Activated T-cell treated with anti-CD3 and anti-CD28 coated beads, Interleukin-2, amount 50 U/mL, for 4 hours (primary cell): ENCODE measurements at places on chromosomes 6 and 20. TPM values are rescaled to one million over a fixed set of nuclear protein-coding genes. Genes with fewer than 3 reads are reported as not detected.
A peak's percentile ranks its signal among the peaks of the same experiment; 100 is the strongest.

DNA sequence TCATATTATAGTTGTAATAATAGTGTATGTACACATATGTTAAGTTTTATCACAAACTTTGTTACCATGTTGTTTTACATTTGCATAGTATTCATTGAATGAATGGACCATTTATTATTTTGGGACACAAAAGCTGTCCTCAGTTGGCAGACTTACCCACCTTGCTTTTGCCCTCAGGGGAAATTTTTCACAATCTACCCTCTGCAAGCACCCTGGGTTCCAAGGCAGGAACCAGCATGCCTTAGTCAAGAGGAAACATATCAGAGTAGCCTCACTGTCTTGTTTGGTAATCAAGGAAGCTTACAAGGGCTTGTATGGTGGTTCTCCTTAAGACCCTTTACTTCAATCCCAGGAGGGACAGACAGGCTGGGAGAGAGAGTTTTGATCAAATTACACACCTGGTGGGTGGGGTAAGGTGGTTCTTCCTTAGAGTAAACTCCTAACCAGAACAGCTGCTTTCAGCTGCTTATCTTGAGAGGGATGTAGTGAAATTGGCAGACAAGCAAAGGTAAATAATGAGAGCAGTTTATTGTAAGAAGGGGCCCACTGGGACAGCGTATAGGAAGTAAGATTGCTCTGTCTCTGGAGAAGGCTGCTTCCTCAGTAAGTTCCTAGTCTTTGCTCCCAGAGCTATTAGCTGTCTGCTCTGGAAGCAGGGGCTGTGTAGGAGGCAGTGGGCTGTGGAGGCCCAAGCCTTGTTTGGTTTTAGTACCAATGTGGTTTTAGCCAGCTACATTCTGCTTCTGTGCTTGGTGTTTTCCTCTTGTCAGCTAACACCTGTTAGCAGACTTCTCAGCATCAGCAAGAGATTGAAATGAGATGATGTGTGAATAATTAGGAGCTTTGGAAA is 31.1 kb downstream of the BRPF3 start:
- DNase-seq, result no peak

Gene LPA
- not detected for total RNA-seq

- DNase-seq, result no peak
Observed at GRCh38 chr6:17886891-17887290, 100.5 kb downstream of the KIF13A start.

DNA sequence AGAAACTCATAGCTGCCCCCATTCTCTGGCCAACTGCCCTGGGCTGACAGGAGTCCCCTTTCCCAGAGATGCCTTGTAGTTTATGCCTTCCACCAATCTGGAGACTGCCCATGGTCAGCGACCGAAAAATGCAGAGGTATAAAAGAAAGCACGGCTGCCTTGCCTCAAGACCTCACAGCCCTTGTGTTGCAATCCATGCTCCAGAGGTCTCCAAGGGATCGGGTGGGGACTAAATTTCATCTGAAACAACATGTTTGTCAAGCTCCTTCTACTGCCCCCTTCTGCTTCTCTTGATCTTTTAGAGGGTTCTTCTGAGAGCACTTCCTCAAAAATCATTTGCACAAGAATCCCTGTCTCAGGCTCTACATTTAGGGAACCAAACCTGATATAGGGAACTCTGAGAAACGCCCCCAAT is 128.8 kb downstream of the PLCB1 start:
- DNase-seq, result no peak

Gene STX16
- total RNA-seq, result 67.6 TPM

Gene REM1
- not detected for total RNA-seq

- DNase-seq, result no peak
Observed at GRCh38 chr20:21246161-21246560, 57.0 kb upstream of the XRN2 start.

- DNase-seq, result no peak
Observed at GRCh38 chr6:29593199-29593855, 8.4 kb downstream of the OR2H2 start.

DNA sequence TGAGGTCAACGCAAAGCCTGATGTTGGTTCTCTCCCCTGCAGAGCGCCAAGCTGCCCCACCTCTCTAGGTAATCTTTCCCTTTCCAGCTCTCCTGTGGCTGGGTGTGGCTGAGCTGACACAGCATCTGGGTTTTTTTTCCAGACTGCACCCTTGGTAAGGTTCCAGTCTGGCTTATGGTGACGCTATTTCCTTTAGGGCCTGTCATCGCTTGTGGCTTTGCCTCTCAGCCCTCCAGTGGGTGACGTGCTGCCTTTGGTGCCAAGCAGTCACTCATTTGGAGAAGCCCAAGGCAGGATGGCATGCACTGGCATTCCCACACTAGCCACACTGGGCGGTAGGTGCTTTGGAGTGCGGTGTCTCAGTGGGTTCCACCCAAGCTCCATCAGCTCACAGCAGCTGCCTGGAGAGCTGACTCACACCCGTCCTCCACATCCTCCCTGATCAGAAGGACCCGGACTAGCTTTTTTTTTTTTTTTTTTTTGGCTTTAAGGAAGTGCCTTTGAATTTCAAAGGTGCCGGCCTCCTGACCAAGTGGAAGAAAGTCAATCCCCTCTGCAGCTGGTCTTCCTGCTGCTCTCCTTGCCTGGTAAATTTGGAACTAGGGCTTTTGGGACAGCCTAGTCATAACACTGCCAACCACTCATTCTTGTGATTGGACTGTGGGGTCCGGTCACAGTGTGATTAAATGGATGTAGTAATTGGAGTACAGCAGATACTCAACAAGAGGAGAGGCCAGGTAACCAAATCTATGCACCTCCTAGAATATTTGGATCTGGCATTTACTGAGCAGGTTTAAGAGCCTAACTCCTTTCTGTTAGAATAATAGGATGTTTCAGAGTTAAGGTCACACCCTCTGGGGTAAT is 153.6 kb downstream of the CD83 start:
- DNase-seq, result peak; percentile 32

GRCh38 chr6:73858376-73858775 is 162.4 kb downstream of the CD109 start:
- no peak for DNase-seq

GRCh38 chr6:118810420-118811027 is 83.4 kb upstream of the ASF1A start:
- DNase-seq, result peak; percentile 50

Gene SMPDL3A
- 0.22 TPM for total RNA-seq

DNA sequence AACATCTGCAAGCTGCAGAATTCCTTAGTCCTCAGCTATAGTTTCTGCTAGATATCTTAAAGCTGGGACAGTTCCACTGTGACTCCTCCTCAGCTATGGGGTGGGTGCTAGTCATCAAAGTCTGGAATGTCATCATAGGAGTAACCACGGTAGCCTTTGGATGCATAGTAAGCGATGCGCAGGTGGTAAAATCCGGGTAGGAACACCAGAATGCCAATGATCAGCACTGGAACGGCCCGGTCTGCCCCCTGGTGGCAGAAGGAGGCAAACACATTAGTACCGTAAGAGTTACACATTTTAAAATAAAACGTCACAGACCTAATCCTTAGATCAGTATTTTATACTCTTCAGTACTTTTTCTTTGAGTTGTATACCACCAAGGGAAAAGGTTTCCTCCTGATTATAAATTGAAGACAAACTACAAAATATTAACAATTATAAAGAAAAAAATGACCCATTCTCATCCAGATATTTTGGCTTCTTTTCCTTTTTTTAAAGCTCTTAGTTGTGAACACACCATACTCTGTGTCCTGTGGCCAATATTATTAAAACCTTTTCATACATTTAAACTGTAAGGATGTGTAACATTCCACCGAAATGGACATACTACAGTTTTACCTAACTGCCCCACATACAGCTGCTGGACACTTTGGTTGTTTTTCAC is 18.9 kb downstream of the PCNA start:
- DNase-seq, result peak; percentile 78

- DNase-seq, result no peak
Observed at GRCh38 chr20:36110994-36111393, 43.5 kb upstream of the EPB41L1 start.

DNA sequence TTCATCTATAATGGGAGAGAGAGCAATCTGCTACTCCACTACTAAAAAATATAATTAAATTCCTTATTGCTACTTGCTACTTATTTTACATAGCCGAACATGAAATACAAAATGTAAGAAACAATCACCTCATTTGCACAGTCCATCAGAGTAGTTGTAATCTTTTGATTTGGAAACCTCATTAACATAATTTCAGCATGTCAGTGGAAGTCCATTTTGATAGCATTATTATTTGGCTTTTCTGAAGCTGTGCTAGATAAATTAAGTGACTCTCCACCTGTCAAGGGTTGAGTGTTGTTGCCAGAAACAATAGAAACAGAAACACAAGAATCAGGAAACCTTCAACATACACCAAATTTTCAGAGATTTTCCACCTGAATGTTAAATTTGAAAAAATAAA is 250.0 kb downstream of the RFPL4B start:
- DNase-seq, result no peak

DNA sequence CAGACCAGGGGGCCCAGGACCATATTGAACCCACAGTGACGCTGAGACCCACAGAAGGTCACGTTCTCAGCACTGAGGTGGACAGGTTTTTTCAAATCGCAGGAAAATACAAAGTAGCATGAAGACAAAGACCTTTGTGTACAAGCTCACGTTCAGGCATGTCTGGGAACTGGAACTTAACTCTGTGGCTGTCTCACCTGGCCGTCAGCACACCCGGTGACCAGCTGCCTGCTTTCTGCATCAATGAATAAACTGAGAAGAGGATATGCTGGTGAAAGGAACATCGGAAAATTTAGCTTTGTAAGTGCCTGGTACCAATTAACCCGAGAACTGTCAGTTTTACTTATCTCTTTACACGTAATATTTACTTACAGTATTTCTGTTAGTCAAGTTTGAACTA is 36.5 kb downstream of the WDR27 start:
- DNase-seq, result no peak

Gene C20orf141
- not detected for total RNA-seq

GRCh38 chr6:3804964-3805363 is 44.2 kb upstream of the FAM50B start:
- DNase-seq, result no peak
